Astrocyte (in vitro differentiated cells and primary cell): ENCODE measurements at places on chromosomes 13 and 19.

GRCh38 chr13:31092646-31093045 lies 69.1 kb downstream of the HSPH1 start:
- no peak for DNase-seq

- DNase-seq: no peak
Observed at GRCh38 chr19:16376649-16377048, 52.0 kb downstream of the KLF2 start.

DNA sequence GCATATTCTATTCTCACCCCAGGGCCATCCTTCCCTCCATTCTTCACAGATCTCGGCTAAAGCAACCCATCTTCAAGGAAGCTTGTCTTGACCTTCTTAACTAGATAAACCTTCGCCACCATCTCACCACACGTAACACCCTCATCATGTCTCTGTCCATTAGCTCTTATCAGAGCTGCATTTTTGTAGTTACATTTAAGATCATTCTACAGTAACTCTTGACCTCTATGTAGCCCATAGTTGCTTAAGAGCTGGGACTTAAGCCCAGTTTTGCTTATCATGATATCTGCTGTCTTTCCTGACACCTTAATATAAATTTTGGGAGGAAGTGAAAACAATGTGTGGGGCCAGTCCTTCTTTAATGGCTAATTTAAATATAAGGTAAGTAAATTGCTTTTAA lies 345.1 kb downstream of the MTUS2 start:
- no peak for DNase-seq

DNA sequence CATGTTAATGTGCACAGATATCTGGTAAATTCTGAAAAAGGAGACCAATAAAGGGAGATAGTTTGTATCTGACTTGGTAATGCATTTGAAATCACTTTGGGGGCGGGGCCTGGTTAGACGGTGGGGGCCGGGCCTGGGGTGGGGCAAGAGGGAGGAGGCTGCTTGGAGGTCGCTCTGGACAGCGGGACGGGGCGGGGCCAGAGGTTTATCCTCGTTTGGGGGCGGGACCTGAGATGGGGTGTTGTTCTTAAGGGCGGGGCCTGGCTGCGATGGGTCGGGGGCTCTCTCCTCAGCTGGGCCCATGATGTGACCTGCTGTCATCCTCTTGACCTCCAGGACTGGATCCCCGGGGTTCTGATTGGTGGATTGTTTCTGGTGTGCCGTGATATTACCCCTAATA lies 4.9 kb upstream of the ZNF808 start:
- no peak for DNase-seq

DNA sequence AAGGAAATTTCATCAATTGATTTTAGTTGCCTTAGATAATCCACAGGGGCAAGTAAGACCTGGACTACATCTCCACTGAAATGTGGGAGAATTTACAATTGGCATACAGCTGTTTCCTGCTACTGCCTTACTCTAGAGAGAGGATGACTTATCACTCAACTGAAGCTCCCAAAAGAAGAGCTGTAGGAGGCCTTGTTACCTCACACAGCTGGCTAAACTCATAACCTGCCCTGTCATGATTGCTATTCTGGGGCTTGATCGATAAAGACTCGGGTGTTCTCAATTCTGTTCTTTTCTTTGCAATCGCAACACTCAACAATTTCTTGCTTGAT lies 1396.4 kb downstream of the EFNB2 start:
- DNase-seq: no peak

DNA sequence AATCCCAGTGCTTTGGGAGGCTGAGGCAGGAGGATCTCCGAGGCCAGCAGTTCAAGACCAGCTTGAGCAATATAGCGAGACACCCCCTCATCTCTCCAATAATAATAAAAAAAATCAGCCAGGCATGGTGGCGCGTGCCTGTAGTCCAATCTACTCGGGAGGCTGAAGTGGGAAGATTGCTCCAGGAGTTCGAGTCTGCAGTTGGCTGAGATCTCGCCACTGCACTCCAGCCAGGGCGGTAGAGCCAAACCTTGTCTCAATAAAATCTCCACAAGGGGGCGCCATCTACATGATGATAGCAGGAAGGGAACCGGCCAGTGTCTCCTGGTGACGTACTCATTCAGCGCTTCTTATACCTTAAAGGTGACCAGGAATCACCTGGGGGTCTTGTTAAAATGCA lies 13.6 kb upstream of the C5AR1 start:
- peak; percentile 39 for DNase-seq
